ENCODE measurements at places on chromosomes 3 and 15.

DNA sequence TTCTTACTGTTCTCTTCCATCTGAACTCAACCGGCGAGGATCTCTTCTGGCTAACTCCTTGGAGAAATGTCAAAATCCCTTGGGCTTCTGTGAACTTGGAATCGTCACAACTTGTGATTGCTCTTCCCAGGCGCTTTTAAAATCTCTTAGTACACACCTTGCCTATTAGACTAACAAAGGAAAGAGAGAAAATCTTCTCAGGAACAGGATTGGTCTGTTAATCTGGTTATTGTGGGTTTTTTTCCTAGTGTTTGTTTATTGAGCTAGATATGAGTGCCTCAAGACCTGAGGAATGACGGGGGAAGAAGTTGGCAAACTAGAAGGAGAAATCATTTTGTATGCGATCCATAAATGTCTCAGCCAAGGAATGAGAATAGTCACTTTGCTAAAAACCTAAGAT, at the start of gene ATP13A5:
Gene ATP13A5 (minus strand): TSS at position 48 of the 400 bp plus-strand sequence. CDS start 28 bp downstream, at position 20.
- DNase-seq: no peak

DNA sequence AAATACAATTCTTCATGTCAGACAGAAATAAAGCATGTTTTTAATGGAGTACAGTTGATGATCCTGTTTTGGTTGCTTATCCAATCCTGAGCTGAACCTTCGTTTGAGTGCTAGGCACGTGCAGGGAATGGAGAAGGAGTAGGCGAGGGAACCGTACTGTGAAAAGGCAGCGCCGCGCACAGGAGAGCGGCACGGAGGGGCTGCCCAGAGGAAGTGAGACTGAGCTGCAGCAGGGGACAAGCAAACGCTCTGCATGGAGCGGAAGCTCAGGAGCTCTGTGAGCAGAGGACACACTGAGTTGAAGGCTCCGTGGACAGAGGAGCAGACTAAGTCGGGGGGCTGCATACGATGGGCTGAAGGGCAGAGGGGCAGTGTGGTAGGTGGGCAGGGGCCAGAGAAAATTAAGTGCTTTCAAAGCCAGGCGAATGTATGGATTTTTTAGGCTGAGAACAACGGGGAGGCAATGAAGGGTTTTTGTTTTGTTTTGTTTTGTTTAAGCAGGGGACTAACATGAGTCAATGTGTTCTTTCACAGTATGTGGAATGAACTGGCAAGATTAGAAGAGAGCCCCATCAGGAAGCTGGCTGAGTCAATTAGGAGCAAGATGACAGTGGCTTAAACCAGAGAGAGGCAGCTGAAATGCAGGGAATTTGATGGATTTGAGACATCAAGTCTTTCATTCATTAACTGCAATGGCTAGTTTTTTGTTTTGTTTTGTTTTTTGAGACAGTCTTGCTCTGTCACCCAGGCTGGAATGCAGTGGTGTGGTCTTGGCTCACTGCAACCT, 23.8 kb upstream of the TM2D3 start:
- no peak for DNase-seq

DNA sequence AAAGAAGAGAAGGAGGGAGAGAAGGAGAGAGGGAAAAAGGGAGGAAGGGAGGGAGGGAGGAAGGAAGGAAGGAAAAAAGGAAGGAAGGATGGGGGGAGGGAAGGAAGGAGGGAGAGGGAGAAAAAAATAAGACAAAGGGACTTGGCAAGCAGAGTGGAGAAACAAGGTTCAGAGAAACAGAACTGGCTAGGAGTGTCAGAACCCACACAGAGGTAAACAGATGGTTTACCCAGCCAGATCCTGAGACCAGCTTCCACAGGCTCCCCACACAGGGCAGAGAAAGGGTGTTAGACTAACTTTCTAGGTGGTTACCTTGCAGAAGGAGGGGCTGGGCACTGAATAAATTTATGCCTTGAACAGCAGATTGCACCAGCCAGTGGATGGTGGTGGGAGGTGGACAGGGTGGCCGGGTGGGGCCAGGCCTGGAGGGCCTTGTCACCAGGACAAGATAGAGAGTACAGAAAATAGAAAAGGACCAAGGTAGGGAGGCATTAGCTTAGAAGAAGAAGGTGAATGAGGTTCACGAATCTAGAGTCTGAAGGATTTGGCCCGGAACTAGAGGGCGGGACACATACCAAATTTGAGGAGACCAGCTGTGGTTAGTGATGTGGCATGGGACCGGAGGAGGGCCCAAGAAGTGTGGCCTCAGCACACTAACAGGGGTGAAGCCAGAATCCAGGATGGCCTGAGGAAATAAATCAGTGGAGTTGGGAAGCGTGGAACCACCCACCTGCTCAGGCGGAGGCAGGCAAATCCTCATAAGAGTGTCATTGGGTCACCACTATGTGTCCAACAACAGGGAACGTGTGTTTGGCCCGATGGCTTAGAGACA, 1.2 kb upstream of the TM4SF1 start:
- DNase-seq: no peak

GRCh38 chr15:66210684-66211083, 42.9 kb downstream of the MEGF11 start:
- no peak for DNase-seq

GRCh38 chr3:190595179-190595795, 81.4 kb downstream of the IL1RAP start:
- no peak for DNase-seq

GRCh38 chr15:90873488-90873997, 5.2 kb downstream of the FURIN start:
- DNase-seq: no peak

- DNase-seq: no peak
These were observed 13.7 kb downstream of the CA12 start for GRCh38 chr15:63367900-63368299.

DNA sequence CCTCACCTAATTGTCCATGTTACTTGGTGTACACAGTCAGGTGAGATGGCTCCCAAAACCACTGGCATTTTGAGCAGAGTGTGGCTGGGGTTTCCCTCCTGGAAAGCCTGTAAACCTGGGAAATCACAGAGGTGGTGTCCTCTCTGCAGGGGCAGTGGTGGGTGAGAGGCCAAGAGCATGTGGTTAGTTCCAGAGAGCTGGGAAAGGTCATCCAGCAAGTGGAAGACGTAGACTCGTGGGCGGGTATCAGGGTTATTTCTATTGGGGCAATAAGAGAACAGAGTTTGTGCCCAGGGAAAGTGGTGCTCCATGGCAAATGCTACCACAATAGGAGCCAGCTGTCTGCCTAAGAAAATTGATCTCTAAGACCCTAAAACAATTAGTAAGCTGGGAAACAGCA, 44.6 kb upstream of the LIMD1 start:
- no peak for DNase-seq

DNA sequence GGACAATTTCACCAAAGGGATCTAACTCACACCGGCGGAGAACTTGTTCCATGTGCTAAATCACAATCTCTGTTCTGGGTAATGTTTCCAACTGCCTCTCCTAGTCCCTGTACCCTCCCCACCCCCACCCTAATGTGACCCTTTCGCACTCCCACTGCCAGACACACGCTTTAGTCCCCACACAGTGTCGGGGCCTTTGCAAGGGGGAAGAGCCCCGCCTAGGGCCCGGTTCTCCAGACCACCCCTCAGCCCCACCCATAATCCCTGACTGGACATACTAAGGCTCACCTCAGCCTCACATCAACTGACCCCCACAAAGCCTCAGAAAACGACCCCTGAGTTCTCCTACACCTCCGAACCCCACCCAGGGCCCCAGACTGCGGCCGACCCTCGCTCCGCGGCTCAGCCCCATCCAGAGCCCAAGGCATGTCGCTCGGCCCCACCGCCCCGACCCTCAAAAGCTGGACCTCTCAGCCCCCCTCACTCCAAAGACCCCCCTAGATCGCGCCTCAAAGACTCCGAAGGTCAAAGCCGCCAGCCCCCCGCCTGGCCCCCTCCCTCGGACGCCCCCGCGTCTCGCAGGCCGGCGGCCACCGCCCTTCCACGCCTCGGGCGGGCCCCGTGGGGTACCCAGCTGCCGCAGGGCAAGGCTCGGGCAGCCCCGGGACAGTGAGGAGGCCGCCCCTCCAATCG, 72.0 kb upstream of the MAP4 start:
- no peak for DNase-seq

DNA sequence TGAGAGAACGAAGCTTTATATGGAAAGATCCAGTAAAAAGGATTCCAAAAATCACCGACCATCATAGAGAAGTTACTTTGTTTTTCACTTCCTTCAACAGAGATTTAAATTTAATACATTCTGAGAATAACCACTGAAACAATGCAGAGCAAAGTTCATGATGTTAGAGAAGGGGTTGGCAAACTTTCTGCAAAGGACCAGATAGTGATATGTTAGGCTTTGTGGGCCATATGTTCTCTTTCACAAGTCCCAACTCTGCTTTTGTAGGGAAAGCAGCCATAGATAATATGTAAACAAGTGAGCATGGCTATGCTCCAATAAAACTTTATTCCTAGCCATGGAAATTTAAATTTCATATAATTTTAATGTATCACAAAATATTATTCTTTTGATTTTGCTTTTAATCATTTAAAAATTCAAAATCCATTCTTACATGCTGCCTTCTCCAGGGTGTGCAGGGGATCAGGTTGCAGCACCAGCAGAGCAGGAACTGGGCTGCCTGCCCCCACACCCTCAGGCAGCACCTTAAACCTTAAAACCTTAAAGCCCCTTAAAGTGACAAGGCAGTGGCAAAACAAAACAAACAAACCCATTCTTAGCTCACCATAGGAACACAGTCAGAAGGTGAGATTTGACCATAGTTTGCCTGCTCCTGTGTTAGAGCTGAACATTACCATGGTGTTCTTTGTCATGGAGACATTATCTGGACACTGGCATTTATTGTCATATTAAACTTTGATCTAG, 16.9 kb upstream of the IGSF10 start:
- DNase-seq: no peak

- no peak for DNase-seq
These were observed 379.0 kb upstream of the IL12A start for GRCh38 chr3:159609625-159610024.

DNA sequence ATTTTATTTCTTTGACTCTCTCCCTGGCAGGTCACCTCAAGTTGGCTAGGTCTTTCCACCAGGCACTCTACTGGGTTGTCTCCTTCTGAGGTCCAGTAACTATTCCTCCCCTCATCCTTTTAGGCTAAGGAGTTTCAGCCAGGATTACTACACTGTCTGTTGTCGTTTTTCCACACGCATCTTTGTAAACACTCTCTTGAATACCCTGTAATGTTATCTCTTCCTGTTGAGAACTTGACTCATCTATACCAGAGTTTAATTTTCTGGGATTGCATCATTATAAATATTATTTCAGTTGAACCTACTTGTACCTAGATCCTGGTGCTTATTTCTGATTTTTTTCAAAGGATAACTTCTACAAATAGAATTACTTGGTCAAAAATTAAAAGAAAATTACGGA, 138.3 kb downstream of the SQOR start:
- DNase-seq: no peak

GRCh38 chr15:41438206-41438605, 21.3 kb downstream of the RTF1 start:
- DNase-seq: no peak

GRCh38 chr3:38743043-38743442, 73.0 kb downstream of the SCN10A start:
- DNase-seq: no peak

GRCh38 chr15:73210630-73211029, 158.1 kb downstream of the HCN4 start:
- DNase-seq: no peak

DNA sequence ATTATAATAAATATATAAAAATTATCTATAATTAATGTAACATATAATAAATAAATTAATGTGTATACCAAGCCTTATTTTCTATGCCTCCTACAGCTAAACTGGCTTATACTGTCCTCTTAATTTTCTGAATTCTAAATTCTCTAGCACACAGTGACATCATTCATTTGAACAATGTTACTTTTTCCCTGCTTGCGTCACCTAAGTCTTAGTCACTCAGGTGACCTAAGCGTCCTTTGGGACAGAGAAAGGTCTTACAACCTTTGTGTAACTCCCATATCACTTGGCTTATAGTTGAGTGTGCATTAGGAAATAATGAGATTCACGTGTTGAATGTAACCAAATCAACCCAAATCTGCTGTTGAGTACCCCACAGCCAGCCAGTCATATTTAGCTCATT, 48.5 kb upstream of the KCNMB2 start:
- no peak for DNase-seq

GRCh38 chr15:64502551-64502950, 42.2 kb downstream of the ZNF609 start:
- no peak for DNase-seq
